ENCODE measurements at places on chromosomes 2 and 18.

DNA sequence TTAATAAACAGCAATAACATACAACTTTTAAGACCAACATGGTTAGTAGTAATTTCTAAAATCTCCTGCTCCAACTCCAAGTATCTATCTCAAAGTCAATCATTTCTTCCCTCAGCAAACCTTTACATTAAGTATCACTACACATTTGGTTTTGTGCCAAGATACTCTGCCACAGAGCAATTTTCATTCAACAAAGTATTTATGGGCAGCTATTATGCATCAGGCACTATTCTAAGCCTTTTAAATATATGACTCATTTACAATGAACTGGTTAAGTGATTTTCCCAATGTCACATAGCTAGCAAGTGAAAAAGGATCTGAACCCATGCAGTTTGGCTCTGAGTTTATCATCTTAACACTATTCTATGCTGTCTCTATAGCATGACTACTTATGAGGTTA, 264.3 kb downstream of the NOL4 start:
- no peak for DNase-seq

DNA sequence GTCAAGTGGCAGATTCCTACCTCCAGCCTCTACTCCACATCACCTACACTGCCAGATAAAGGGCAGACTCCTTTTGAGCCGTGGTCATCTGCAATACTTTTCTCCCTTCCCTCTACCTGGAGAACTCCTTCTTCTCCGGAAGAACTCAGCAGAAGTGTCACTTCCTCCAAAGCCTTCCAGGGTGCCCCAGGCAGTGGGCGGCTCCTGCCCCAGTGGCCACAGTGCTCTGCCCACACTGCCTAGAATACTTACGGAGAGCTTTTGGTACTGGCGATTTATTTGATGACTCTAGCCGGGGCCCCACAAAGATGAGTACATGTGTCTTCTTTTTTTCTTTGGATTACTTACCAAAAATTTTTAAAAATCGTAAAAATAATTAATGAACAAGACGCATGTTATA, 39.7 kb downstream of the FOSL2 start:
- no peak for DNase-seq

- DNase-seq: no peak
Observed at GRCh38 chr2:108266218-108266617, 22.5 kb upstream of the SULT1C2 start.

DNA sequence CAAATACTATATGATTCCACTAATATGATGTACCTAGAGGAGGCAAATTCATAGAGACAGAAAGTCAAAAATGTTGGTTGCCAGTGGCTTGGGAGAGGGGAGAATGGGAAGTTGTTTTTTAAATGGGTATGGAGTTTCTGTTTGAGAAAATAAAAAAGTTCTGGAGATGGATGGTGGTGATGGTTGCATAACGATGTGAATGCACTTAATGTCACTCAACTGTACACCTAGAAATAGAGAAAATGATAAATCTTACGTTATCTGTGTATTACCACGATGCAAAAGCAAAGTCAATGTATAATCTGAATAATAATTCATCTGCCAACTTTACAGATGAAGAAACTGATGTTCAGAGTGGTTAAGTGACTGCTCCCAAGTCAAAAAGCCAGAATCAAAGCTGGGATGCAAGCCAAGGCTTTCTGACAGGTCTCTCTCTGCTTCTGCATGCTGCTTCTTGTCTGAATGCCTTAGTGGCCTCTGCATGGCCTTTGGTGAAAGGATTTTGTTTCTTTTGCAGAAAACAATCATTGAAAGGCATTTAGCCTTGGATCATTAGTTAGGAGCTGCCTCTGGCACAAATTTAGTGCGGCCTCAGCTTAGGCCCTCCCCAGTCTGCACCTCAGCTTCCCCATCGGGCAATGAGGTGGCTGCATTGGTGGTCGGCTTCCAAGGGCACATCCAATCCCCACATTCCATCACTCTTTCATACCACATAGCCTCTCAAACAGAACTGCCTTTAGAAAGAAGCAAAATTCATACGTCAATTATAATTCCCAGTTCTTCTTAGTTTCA, 46.5 kb upstream of the MYCN start:
- DNase-seq: no peak

DNA sequence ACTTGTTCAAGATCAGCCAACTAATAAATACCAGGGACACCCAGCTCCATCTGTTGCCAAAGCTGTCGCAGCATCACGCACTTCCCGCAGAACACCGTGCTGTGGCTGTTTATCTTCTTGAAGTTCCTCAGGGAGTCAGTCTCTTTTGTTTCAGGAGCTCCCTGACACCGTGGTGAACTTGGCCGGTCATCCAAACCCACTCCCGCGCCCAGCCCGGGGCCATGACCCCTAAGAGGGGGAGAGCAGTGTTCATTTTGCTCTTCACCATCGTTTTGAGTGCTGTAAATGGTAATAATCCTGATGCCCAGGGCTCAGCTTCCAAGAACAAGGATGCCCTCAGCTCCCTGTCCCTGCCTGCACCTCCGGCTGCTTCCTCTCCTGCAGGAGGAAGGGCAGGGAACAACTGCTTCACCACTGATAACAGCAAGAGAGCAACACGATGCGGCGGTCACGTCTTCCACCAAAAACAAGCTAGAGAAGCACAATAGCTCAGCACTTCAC, 131.4 kb downstream of the SEPTIN10 start:
- DNase-seq: no peak

- DNase-seq: no peak
Observed at GRCh38 chr2:144521686-144522085, 1.8 kb upstream of the ZEB2 start.

DNA sequence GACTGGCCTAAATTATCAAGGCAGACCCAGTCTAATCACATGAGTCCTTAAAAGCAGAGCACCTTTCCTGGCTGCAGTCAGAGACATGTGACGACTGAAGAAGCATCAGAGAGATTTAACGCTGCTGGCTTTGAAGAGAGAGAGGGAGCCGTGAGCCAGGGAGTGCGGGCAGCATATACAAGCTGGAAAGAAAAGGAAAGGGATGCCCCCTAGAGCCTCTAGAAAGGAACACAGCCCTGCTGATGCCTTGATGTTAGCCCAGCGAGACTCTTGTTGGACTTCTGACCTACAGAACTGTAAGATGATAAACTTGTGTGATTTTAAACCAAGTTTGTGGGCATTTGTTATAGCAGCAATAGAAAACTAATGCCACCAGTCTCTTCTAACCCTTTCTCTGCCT, 58.1 kb downstream of the HEATR5B start:
- no peak for DNase-seq

DNA sequence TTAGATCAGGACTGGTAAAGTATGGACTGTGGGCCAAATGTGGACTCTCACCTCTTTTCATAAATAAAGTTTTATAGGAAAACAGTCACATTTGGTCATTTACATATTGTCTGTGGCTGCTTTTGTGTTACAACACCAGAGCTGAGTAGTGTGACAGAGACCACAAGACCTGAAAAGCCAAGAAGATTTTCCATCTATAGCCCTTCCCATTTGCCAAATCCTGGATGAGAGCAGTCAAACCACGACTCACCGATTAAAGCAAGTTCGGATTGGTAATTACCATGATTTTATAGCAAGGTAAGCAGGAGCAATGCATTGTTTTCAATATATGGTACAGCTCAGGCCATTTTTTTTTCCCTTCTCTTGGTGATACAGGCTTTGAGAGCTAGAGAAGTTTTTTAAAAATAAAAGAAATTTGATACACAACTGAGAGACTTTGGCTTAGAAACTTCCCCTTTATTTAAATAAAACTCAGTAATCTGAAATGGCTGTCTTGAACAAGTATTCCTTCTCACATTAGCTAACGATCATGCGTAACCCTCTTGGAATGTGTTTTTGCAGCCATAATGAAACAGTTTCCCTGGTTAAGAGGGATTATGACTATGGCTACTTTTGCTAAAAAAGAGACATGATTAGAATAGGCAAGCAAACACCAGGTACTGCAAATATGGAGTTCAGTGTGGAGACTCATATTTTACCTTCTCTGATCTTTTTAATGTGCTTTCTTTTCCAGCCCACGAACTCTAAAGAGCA, 9.5 kb upstream of the MALL start:
- DNase-seq: no peak

DNA sequence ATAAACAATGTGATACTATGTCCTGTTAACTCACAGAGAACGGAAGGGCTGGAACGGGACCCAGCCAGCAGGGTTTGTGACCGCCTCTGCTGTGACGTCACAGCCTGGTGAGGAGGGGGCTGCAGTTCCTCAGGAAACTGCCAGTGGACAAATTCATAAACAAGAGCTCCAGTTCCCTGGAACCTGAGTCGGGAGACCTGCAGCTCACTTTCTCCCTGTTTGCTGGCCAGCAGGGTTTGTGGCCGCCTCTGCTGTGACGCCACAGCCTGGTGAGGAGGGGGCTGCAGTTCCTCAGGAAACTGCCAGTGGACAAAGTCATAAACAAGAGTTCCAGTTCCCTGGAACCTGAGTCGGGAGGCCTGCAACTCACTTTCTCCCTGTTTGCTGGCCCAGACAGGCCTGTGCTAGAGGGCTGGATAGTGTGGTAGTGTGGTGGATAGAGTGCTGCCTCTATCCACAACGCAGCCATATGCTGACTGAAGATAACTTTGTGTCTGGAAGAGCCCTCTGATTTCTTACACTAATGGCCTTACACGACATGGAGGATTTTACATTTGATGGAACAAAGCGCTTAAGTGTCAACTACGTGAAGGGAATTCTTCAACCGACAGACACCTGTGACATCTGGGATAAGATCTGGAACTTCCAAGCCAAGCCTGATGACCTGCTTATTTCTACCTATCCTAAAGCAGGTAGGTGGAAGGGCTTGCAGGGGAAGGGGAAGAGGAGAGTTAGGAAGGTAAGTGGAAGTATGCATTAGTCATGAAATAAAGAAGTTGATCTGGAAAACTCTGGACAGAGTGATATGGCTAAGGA, at the start of gene SULT1C4:
Gene SULT1C4 (plus strand): TSS at position 140 of the 816 bp plus-strand sequence. CDS start 384 bp downstream, at position 524.
- no peak for DNase-seq

GRCh38 chr2:30265052-30266015, 34.0 kb downstream of the LBH start:
- DNase-seq: no peak

DNA sequence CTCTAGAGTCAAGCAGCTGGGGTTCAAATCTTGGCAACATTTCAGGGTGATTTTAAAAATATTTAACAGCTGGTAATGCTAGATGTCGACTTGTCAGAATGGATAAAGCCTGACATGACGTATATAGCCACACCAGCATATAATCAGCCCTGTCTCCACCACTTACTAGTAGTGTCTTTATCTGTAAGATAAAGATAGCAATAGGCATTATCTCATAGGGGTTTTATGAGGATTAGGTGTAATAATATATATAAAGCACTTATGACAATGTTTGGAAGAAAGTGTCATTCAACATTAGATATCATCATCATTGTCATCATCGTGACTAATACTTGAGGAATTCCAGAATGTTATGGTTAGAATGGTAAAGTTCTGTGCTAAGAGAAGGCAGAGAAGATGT, 369.0 kb upstream of the CWC22 start:
- no peak for DNase-seq

- no peak for DNase-seq
Observed at GRCh38 chr2:27202854-27203253, 9.0 kb upstream of the ATRAID start.

DNA sequence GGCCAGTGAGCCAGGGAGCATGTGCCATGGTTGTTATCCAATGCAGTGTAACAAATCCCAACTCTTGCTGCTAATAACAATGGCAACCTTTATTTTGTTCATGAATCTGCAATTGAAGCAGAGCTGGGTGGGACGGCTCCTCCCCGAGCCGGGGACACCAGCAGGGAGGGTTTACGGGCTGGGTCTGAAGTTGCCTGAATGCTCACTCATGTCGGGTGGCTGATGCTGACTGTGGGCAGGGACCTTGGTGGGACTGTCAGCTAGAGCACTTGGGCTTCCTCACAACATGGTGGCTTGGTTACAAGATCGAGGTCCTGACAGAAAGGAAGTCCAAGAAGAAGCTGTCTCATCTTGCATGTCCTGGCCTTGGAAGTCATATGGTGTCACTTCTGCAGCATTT, 264.5 kb downstream of the NDUFA10 start:
- DNase-seq: no peak

GRCh38 chr2:223916181-223916920, 28.8 kb downstream of the WDFY1 start:
- no peak for DNase-seq

- no peak for DNase-seq
Observed at GRCh38 chr2:111670776-111671175, 213.2 kb downstream of the ANAPC1 start.

GRCh38 chr2:121690095-121690494, 40.8 kb upstream of the CLASP1 start:
- DNase-seq: no peak

GRCh38 chr2:5236249-5236648, 455.9 kb upstream of the SOX11 start:
- DNase-seq: no peak

GRCh38 chr2:133819906-133820305, 251.6 kb upstream of the NCKAP5 start:
- no peak for DNase-seq

DNA sequence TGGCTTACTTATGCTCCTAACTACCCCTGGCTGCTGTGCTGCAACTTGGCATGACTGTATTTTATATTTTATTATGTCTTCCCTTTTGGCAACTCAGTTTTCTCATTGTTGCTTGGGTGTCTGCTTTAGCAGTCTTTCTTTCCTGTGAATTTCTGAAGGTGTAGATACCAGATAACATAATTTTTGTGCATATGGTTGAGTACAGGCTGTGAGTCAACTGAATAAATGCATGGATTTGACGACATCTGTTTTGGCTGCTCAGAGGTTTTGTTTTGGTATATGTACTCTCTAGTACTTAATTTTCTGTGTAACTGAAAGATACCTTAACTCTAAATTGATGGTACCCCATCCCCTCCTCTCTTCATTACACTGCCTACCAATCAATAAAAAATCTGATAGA, 303.1 kb downstream of the PTPRM start:
- no peak for DNase-seq

DNA sequence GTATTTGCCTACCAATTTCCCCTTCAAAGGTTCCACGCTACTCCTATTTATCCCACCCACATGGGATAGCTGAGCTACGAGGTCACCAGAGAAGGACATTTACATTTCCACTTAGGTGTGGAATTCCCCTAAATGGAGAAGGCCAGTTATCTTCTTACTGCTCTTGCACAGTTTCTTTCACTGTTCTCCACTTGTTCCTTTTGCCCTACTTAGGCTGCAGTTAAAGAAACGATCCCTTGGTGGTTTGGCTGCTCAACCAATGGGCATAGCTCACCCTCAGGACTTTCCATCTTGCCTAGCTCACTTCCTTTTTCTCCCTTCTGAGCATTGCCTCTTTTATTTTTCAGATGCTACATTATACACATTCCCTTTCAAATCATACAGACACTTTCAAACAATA, 11.2 kb upstream of the NABP1 start:
- DNase-seq: no peak

DNA sequence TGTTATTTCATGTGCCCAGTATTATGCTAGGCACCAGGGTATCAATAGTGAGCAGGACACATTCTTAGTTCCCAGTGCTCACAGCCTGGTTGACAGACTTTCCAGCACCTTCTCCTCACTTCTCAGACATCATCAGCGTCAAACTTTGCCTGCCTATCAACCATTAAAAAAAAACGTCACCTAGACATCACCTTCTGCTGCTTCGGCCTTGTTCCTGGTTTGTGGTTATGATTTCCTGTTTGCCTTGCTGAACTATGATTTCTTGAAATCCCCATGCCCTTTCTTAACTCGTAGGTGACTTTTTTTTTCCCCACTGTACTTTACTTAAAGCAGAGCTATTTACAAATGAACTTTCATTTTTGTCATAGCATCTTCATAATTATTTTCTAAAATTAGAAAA, 60.4 kb upstream of the NABP1 start:
- no peak for DNase-seq
